ENCODE measurements at places on chromosomes 3 and 15. TPM values are rescaled to one million over a fixed set of nuclear protein-coding genes. Genes with fewer than 3 reads are reported as not detected.

The SH2D7 gene
- not detected for total RNA-seq

The DLEC1 gene
- 0.63 TPM for total RNA-seq

The SCN5A gene
- total RNA-seq = 0.72 TPM

The ALG1L2 gene
- total RNA-seq = 1.0 TPM

The CCR9 gene
- 1.5 TPM for total RNA-seq

The TM6SF1 gene
- 2.6 TPM for total RNA-seq

The SHISA5 gene
- 87.2 TPM for total RNA-seq

The ST8SIA2 gene
- not detected for total RNA-seq

The COL6A5 gene
- not detected for total RNA-seq

The ABI3BP gene
- total RNA-seq = 0.11 TPM

The GMPPB gene
- 50.7 TPM for total RNA-seq

The IL16 gene
- 83.2 TPM for total RNA-seq

The TTBK2 gene
- total RNA-seq = 7.5 TPM

The CCDC33 gene
- total RNA-seq = not detected

The HHLA2 gene
- total RNA-seq = 1.4 TPM

The RARB gene
- not detected for total RNA-seq
